ENCODE measurements at places on chromosomes 2 and 18.
A peak's percentile ranks its signal among the peaks of the same experiment; 100 is the strongest.

- DNase-seq, result no peak
Measured at GRCh38 chr2:188787021-188787657, 187.0 kb upstream of the COL3A1 start.

DNA sequence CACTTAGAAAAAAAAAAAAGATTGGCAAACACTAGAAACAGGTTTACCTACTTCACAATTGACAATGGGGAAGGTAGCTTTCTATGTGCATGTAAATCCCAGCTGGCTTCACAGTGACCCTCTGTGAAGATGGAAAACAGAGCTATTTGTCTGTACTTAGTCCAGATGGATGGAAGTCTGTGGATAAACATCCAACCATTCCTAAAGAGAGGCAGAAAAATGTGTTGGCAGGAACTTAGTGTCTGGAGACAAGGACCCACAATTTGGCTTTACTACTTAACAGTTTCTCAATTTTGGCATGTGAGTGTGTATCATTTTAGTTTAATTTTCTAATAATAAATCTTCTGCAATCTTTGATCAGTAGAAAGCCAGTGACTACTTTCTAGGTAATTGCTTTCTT lies 154.4 kb downstream of the RAD51AP2 start:
- no peak for DNase-seq

- no peak for DNase-seq
Measured at GRCh38 chr2:219571311-219572236, at the start of gene OBSL1. TSS of gene OBSL1 (minus strand) at chr2:219571539. CDS start at chr2:219571232, 307 bp downstream.

DNA sequence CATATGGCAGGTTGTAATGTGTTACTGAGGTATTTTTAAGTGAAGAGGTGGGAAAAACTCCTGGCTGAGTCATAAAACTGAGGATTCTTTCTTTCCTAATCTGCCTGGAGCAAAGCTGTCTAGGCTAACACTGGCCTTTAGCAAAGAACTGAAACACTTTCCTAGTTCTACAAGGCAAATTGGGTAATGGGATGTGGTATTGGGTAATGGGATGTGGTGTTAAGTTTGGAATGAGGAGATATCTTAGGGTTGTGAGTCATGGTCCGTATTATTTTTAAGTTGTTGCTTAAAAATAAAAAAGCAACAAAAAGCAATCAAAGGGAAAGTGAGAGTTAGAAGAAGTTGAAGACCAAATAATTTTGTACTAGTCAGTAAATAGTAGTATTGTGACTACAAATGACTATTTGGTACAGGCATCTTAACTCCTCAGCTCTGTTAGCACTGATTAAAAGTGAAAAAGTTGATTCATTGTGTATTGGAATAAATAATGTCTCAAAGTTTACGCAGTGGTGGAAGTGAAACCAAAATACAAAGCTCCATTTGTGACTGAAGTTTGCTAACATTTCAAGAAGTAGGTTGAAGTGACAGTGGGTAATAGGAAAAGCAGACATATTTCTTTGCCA lies 216.8 kb downstream of the CAMKMT start:
- DNase-seq, result peak; percentile 77

- no peak for DNase-seq
Measured at GRCh38 chr2:170743530-170744239, 26.5 kb upstream of the ERICH2 start.

DNA sequence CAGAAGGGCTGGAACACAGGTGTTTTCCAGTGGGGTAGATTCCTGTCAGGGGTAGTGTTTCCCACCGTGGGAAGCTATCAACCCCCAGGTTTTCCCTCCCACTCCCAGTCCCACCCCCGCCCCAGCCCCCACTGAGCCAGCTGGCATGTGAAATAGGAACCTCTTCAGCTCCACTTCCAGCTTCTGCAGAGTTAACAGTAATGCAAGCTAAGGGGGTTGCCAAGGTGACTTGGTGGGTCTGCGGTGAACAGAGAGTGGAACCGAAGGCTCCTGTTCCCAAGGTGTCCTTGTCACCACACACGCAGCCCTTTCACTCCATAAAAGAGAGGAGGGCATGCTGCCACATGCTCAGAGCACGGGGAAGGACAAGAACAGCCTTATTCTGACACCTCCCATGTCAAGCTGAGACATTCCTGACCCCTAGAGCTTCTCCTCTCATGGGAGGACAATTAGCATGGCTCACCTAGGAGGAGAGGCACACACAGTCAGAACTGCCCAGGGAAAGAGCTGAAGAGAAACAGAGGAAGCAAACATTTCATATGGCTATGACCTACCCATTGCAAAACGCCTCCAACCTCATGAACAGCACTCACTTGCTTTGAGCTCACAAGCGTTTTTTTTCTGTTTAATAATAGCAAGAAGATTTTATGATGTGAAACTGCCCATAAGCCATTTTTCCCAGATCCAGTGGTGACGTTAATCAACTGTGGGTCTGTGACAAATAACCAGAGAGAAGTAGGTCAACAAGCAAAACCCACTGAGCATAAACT lies 39.8 kb upstream of the TBC1D8 start:
- DNase-seq, result peak; percentile 74

GRCh38 chr18:33074125-33074524 lies 301.3 kb upstream of the KLHL14 start:
- DNase-seq, result no peak

DNA sequence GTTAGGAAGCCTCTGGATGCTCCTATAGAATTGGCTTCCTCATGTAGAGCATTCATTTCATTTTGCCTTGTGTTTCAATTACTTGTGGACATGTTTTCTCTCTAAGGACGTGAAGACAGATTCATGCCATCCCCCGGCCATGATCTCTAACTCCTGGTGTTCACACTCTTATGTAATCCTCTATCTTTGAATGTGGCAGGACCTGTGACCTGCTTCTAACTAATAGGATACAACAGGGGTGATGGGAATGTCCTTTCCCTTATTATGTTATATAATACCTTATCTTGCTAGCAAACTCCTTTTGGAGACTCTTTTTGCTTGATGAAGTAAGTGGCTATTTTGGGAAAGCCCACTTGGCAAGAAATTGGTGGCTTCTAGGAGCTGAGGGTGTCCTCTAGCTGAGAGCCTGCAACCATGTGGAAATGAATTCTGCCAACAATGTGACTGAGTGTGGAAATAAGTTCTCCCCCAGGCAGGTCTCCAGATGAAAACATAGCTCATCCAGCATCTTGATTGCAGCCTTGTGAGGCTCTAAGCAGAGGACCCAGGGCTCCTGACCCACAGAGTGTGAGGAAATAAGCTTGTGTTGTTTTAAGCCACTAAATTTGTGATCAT lies 13.8 kb downstream of the DPYSL5 start:
- no peak for DNase-seq

GRCh38 chr2:109200616-109201464 lies 71.8 kb downstream of the SH3RF3 start:
- DNase-seq, result no peak

DNA sequence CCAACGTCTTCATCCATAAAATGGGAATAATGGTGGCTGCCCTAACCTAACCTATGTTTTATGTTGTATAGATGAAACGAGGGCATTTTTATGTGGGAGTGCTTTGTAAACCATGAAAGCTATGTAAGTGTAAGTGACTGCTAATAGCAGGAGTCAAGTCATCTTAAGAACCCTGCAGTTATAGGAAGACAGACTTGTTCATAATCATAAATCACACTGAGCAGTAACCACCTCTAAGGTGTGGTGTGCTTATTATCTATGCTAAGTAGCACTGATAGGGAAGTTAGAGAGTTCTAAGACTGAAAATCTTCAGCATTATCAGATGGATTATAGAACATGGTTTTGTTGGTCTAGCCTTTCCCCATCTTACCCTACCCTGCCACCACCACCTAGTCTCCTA lies 24.2 kb upstream of the NRP2 start:
- no peak for DNase-seq

GRCh38 chr18:45165176-45165713 lies 450.0 kb upstream of the SLC14A2 start:
- DNase-seq, result peak; percentile 38

GRCh38 chr2:229133155-229133772 lies 137.8 kb downstream of the PID1 start:
- DNase-seq, result no peak

GRCh38 chr2:202965810-202966460 lies 48.7 kb upstream of the NBEAL1 start:
- DNase-seq, result peak; percentile 65

- DNase-seq, result peak; percentile 11
Measured at GRCh38 chr2:200749631-200750322, 61.9 kb upstream of the BZW1 start.

DNA sequence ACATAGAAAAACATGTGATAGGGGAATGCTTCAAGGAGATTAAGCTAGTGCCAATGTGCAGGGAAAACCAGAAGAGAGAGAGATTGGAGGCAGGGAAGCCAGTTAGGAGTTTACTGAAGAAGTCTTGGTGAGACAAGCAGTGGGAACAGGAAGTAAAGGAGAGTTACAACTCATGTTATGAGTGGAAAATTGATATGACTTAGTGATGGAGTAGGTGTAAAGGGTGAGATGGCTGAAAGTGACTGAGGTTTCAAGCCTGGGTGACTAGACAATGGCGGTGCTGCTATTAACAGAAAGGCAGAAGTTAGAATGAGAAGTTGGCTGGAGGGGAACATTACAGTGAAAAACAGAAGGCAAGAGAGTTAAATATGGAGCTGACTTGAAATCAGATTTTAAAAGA lies 16.5 kb downstream of the DOK1 start:
- DNase-seq, result peak; percentile 40

DNA sequence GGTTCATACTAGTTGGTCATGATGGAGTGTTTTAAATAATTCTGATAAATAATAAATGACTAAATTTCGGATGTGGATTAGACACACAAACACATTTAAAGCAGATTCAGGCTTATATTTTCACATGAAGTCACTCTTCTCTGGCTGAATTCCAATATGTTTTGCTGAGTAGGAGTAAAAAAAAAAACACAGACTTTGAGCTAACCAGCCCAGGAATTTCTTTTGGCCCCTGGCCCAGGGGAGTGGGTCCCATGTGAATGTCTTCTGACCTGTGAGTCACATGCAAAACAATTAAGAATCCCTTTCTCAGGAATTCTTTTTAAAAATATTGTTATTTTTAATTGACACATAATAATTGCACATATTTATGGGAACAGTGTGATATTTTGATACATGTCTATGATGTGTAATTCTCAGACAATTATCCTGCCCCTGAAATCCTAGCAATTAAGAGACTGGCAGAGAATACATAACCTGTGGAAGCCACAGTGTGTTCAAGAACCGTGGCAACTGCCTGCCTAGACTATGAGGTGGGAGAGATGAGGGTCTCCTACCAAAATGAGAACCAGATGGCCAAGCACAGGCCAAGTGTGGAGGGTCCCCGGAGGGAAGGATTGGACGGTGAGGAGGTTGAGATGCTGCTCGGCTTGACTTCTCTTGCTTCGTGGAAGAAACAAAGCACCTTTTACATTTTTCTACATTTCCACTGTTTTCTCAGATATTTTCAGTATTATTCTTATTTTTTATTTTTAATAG lies 236.4 kb downstream of the PIEZO2 start:
- DNase-seq, result no peak

DNA sequence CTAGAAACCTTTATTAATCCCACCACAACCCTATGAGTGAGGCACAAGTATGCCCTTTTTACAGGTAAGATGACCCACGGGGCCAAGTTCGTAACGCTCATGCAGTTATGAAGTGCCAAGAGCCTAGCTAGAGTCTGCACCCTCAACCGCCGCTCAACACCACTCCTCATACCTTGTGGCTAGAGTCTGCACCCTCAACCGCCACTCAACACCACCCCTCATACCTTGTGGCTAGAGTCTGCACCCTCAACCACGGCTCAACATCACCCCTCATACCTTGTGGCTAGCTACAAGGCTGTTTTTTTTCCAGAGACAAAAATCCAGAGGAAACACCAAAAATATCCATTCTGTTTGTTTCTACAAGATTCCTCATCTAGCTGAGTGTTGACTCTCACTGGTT lies 4.6 kb downstream of the TXNL4A start:
- DNase-seq, result no peak

- no peak for DNase-seq
Measured at GRCh38 chr2:235496239-235496621, 2.4 kb downstream of the AGAP1 start.

DNA sequence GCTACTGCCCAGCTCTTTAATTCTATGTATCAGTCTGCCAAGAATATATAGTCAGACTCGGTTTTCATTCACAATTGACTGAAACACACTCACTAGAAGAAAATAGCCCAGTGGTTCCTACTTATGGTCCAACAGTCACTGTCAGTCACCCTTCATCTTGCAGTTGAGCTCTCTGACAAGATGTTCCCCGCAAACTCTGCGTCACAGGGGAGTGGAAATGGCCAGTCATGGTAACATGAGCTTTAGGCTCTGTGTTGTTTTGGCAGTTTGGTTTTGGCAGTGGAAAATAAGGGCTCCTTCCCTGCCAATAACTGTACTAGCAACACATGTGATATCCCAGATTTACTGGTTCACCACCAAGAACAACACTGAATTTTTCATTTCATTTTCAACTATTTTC lies 122.5 kb downstream of the PRPF40A start:
- DNase-seq, result no peak

DNA sequence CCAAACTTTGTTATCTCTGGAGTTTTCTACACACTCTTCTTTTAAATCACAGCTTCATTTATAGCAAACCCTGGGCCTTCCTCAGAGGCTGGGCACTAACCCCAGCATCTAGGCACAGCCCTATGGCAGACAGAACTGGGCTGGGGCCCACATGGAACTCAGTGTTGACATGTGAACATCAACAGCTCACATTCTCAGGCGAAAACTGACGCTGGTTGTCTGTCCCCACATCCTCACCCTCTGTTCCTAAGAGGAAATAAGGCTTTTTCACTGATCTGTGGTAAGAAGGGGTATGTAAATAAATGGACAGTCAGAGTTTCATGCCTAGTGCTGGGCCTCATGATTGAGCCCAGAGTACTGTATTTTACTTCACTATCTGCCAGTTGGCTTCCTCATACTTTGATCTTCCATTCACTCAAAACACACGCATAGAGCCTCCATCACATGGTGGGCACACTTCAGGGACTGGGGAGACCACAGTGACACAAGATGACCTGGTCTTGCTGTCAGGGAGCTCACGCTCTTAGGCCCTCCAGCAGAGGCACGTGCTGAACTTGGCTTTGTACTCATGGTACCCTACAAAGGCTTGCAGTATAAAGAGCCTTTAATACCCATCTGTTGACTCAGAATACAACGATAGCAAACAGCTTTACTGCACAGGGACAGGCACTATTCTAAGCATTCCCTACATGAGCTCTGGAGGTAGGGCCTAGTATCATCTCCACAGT lies 43.0 kb downstream of the EFEMP1 start:
- DNase-seq, result no peak

- DNase-seq, result peak; percentile 44
Measured at GRCh38 chr18:44679914-44680272, 795 bp upstream of the SETBP1 start.

DNA sequence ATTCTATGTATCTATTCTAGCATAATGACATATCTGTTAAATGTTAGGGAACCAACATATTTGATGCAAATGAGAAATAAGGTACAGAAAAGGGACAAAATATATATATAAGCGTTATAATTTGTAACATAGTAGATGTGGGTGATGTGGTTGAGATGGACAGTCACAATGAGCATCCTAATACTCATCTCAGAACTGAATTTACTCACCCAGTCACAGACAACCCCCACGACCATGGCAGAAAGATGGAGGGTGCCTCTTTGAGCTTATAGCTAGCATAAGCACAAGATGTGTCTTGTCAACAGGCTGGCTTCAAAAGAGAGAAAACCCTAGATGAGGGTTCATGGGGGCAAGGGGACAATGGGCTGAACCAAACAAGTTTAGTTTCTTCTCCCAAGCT lies 9.1 kb upstream of the DSG3 start:
- DNase-seq, result no peak
